ENCODE measurements at places on chromosomes 7 and 10.
A peak's percentile ranks its signal among the peaks of the same experiment; 100 is the strongest.

GRCh38 chr10:33334805-33335550 lies 511 bp upstream of the NRP1 start:
- peak; percentile 96 for DNase-seq

- DNase-seq: peak; percentile 84
These were observed 270.7 kb downstream of the ZNF33B start for GRCh38 chr10:42367532-42368230.

- DNase-seq: no peak
These were observed 77.1 kb downstream of the DNAJC1 start for GRCh38 chr10:21926358-21926925.

- DNase-seq: no peak
These were observed 358.5 kb upstream of the GALNT17 start for GRCh38 chr7:70773406-70773805.

- DNase-seq: no peak
These were observed 35.3 kb downstream of the MTPAP start for GRCh38 chr10:30313579-30314350.

DNA sequence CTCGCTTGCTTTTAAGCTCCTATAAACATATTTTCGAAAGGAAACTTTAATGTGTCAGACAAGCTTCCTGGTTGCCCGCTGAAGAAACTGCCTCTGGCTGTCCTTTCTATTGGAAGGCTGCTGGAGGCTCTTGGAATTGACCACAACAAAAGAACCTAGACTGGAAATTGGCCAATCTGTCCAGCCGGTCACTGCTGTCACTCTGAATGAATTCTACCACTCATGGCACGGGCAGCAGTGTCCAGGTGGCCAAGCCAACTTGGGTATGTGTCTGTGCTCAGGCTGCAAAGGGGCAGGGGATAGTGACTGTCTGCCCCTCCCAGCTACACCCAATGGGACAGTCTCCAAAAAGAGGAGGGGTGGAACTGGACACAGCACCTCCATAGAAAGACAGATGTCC lies 57.6 kb downstream of the CDH23 start:
- no peak for DNase-seq

- no peak for DNase-seq
These were observed 8.0 kb upstream of the ALDH18A1 start for GRCh38 chr10:95664543-95664942.

GRCh38 chr7:138223402-138223879 lies 147.2 kb downstream of the AKR1D1 start:
- DNase-seq: no peak

- DNase-seq: no peak
These were observed 8.3 kb downstream of the FGF8 start for GRCh38 chr10:101767600-101767945.

All from retina (tissue), 1 donor.